ENCODE measurements at places on chromosomes 11 and 22. TPM values are rescaled to one million over a fixed set of nuclear protein-coding genes. Genes with fewer than 3 reads are reported as not detected.

DNA sequence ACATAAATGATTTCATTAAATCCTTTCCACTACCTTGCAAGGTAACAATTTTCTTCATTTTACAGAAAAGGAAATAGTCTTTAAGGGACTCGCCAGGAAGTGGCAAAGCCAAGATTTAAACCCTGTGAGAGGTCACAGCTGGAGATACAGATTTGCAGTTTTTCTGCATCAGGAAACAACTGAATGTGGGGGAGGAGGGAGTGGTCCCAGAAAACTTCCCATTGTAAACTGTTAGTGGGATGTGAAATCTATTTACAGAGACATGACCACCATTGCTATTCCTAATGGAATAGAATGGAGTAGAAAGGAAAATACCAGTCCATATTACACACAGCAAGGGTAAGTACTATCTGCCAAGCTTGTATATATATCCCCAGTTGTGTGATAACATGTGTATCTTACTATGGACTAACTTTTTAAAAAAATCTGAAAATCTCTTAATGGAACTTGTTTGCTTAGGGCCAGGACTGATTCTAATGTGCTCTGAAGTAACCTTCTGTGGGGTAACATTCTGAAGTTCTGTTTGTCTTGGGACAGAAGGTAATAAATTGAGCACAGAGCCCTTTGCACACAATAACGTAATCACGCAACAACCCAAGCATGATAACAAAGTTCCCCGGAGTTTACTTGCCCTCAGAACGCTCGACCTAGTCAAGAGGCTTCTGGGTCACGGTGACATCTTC is 10.9 kb upstream of the TSKU start:
- DNase-seq: no peak

- no peak for DNase-seq
Observed at GRCh38 chr11:57674251-57674650, 6.3 kb downstream of the ZDHHC5 start.

DNA sequence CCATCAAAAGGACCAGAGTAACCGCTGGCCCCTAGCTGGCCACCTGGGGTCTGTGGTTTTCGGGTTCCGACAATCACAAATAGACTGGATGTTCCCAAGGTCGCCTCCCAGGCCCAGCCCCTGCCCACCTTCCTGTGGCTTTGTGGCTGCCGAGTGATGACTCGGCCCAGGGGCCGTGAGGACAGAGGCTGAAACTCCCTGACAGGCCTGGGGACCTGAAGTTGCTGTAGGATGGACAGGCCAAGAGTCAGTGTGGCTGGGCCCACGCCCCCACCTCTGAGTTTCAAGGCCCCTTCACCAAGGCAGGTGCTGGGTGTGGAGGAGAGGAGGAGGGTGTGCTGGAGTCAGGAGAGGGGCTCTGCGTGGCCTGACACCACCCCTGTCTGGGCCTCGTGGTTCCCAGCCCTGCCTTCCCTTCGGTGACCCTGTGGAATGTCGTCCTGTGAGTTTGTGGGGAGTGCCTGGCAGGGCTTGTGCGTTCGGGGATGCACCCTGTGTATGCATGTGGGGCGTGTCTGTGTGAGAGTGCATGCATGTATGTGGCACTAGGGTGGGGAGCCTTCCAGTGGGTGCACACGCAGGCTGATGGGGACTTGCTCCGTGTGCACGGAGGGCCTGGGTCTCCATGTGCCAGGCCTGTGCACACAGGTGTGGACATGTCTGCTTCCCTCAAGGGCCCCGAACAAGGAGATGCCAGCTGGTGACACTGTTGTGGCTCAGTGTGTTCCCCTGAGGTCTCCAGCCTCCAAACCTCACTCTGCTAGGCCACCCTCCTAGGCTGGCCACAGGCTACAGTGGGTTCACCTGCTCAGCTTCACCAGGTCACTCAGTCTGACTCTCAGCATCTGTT is 8.4 kb upstream of the MGAT3 start:
- no peak for DNase-seq

DNA sequence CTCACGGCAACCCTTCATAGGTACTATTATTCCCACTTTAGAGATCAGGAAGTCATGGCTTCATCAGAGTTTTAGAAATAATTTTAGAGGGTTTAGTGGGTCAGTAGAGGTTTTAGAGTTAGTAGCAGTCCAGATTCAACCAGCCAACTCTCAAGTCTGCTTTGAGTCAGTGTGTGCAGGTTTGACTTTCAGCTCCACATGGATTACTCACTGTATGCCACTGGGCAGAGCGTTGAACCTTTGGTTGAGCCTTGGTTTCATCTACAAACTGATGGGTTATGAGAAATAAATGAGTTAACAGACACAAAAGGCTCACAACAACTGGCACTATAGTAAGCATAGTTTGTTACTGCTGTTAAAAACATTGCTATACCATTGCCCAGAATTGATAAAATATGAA is 19.0 kb upstream of the TP53AIP1 start:
- DNase-seq: no peak

- DNase-seq: no peak
Observed at GRCh38 chr11:2515401-2516275, 70.8 kb downstream of the KCNQ1 start.

DNA sequence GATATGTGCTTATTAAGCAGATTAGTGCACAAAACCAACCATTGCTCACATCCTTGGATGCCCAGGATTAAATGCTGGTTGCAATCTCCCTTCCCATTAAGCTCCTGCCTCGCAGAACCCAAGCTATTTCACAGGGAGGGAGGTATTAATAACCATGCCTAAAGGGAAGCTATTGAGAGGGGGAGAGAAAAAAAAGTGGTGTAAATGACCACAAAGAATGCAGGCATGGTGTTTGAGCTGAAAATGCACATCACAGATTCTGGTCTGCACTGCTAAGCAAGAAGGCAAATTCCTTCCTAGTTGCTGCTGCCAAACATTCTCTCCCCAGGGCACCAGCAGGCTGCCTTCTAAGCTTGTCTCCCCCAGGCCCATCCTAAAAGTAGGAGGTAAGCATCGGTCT is 92.0 kb upstream of the ISX start:
- no peak for DNase-seq

GRCh38 chr11:48169717-48170116 is 46.9 kb upstream of the OR4B1 start:
- no peak for DNase-seq

- DNase-seq: no peak
Observed at GRCh38 chr11:96658436-96658835, 268.6 kb downstream of the JRKL start.

- no peak for DNase-seq
Observed at GRCh38 chr11:12088047-12088481, 22.3 kb upstream of the MICAL2 start.

DNA sequence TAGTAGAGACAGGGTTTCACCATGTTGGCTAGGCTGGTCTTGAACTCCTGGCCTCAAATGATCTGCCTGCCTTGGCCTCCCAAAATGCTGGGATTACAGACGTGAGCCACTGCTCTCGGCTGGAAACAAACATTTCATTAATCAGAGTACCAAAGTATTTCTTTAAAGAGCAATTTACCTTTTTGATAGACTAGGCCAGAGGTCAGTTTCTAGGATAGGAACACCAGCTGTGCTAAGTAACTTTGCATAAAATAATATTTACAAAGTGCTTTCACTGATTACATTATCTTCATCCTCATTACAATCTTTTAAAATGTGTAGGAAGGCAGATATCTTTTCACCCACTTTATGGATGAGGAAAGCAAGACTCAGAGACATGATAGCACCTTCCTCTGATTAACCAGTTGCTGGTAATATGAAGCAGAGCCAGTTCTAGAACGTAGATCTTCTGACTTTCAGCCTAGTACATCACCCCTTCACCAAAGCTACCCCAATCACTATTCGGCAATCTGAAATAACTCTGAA is 355.2 kb downstream of the SOX6 start:
- DNase-seq: no peak

DNA sequence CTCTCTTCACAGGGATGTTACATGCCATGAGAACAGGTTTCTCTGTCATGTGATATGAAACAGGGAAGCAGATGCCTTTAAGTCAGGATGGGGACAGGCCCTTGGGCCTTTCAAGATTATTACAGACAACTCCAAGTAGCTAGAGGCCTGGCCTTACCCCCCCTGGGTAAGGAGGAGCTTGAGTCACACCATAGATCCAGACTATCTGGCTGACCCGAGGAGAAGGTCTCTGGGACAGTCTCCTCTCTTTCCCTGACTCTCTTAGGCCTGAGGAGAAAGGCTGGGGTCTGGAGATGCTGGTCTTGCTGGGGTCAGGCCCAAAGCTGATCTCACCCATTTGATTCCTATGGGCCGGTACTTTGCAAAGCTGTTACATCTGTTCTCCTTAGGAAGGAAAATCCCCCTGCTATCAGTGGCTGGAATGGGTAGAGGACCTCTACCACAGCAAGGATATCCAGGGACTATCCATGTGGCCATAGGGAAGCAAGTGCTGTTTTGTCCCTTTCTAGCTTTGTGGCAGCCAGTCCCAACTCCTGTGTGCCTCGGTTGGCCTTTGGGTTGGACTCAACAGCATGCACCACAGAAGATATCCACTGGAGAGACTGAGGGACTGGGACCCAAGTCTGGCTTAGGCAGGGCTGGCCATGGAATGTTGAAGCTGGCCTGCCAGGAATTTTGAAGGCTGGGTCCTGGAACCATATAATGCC is 25.2 kb downstream of the RELT start:
- no peak for DNase-seq

DNA sequence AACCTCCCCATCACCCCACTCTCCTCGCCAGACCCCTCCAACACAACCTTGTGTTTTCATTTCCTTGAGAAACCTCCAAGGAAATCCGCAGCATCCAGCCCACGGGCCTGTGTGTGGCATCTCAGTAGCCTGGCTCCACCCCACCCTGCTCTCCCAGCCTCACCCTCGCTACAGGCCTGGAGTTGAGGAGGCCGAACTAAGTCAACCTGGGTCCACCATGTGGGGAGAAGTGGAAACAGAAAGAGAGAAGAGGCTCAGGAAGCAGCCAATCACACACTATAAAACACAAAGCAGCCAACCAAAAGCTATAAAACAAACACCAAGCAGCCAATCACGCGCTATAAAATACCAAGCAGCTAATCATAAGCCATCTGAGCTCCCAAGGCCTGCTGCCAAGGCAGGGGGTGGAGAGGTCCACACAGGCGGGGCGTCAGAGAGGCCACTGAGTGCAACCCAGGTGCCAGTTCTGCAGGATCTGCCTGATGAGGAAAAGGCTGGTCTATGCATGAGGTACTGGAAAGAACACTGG is 72.0 kb downstream of the MICAL3 start:
- DNase-seq: no peak

GRCh38 chr22:23219822-23220484 is 39.6 kb downstream of the BCR start:
- no peak for DNase-seq

DNA sequence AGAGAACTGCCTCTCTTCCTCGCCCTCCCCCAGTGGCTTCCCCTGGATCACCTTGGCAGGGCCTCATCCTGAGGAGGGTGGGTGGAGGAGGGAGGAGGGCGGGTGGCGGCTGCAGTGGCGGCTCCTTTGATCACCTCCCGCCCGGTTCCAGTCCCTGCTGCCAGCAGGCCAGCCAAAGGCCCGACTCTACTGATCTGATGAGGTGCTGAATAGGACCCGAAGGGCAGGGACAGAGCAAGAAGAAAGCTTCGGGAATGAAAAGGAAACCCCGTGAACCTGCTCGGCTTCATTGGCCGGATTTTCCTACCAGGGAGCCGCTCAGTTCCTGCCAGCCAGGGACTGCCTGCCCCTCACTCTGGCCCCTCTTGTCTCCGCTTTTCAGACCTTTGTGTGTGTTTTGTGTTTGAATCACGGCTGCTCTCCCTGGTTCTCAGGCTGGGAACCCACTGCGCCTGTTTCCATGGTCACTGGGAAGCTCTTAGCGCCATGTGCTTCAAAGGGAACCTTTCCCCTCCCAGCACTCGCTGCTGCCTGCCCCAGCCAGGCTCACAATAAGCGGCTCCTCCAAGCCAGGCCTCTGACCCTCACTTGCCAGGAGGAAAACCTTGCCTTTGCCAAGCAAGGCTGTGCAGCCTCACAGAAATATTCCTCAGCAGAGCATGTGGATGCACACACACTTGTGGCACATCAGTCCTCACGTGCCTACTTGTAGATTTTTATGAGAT is 56.8 kb downstream of the C22orf31 start:
- no peak for DNase-seq

The DAGLA gene
- total RNA-seq: 5.1 TPM

The UPK2 gene
- not detected for total RNA-seq

The APOA5 gene
- total RNA-seq: not detected

The TLCD5 gene
- 7.2 TPM for total RNA-seq

The NXPE1 gene
- not detected for total RNA-seq

Measured in glomerular endothelial cell (primary cell).